Epithelial cell of esophagus (primary cell): ENCODE measurements at places on chromosomes 5 and 9.
A peak's percentile ranks its signal among the peaks of the same experiment; 100 is the strongest.

DNA sequence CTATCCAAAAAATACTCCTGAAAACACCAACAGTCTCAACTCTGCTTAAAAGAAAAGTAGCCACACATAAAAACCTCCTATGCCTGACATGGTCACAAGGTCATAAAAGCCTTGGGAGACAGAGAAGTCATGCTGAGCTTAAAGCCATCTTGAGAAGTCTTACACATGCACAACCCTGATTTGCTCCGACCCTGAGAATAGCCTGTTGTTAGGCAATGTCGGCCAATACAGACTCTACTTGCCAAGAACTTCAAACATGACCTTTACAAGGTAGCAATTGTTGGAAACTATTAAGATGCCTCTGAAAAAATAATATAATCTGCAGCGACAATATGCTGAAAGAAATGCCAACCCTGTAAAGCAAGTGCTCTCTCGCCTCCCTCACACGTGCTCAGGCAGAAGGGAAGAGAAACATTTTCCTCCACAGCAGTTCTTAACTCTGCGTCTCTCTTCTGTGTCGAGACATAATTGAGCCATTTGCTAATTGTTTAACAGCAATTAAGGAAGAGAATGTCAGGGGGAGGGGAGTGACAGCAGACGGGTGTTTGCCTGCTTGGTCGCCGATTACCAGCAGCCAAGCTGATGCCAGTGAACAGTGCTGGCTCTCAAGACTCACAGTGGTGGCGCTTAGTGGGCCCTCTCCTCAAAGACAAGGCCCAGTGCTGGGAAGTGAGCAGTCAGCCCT is 393.6 kb downstream of the SPOCK1 start:
- no peak for DNase-seq

DNA sequence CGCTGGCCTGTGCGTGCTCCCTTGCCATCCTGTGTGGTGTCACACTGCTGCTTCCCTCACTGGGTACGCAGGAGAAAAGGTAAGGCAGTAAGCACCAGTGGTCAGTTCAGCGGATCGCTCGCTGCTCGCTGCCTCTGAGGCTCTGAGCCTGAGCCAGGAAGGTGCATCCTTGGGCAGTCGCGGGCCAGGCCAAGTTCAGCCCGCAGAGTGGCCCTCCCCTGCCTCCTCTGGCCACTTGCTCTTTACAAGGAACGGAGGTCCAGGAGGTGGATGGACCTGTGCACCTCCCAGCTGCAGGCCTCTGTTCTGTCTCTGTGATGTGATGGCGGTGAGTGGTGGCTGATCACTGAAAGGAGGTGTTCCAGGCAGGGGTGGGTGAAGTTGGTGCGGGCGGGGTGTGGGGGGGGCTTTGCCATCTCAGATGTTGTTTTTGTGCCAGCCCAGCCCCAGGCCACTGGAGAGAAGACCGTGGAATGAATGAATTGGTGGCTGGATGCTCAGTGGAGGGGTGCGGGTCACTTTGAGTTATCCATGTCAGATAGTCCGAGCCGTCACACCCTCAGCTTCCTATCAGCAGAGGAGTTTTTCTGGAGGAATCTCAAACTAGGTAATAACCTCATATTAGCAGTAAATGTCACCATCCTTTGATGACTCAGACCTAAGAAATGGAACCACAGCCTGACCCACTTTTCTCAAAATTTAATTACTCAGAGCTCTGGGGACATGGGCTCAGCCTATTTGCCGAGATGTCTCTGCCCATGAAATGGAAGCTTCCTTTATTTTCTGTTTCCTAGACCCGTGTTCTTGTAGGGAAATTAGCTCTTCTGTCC is 7.3 kb downstream of the COL5A1 start:
- no peak for DNase-seq

- peak; percentile 39 for DNase-seq
These were observed 37.4 kb downstream of the CAMK4 start for GRCh38 chr5:111261610-111262009.

DNA sequence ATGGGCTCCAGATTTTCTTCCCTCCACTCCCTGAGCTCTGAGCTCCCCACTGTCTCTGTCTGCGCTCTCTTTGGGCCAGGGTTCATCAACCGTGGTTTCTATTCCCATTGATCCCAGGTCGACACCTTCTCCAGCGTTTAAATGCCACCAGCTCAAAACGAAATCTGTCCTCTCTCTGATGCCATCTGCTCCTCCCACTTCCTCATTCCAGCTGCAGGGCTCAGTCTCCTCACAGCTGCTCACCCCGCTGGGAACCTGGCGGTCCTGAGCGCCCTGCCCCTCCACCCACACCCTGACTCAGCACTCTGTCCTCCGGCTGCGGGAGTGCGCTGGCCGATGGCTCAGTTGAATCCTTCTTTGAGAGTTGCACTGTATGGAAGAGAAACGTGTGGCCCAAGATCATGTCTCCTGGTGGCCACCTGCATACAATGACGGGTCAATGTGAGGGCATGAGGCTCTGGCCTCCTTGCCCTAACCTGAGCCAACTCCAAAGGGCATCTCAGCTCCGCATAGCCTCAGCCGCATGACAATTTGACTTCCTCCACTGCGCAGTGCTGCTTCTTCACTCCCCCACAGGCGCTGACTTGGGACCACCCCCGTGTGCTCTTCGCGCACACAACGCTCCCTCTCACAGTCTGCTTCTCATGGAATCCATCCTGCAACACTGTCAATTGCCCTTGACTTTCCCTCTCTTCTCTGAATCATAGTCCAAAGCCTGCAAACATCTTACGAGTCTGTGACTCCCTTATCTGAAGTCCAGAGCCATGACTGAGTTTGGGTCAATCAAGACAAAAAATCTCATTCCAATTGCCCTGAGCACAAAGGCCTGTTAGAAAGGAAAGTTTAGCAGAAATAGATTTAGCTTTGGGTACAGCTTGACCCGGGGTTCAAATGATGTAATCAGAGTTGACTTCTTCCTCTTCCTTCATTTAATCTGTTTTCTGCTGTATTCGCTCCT is 82.4 kb downstream of the PTCH1 start:
- peak; percentile 13 for DNase-seq

- no peak for DNase-seq
These were observed 330.6 kb upstream of the MEF2C start for GRCh38 chr5:89213573-89213972.

- peak; percentile 90 for DNase-seq
These were observed 45.4 kb upstream of the LIFR start for GRCh38 chr5:38601863-38602298.

- DNase-seq: no peak
These were observed 65.2 kb downstream of the STARD4 start for GRCh38 chr5:111447099-111447498.

DNA sequence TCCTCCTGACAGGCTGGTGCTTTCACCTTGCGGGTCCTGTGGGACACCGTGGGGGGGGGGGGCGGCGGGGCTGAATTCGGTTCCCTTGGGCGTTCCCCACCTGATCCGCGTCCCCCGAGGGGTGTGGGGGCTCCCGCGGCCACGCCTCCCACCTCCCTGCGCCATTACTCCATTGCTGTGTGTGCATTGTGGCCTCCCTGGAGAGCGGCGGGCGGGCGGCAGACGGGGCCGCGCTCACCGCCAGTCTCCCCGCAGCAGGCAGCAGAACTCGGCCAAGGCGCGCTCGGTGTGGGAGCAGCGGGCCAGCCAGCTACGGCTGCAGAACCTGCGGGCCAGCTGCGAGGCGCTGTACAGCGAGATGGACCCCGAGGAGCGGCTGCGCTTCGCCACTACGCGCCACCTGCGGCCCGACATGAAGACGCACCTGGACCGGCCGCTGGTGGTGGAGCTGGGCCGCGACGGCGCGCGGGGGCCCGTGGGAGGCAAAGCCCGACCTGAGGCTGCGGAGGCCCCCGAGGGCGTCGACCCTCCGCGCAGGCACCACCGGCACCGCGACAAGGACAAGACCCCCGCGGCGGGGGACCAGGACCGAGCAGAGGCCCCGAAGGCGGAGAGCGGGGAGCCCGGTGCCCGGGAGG is 145.3 kb downstream of the CACNA1B start:
- DNase-seq: no peak

GRCh38 chr5:41722359-41722950 is 147.8 kb downstream of the OXCT1 start:
- DNase-seq: no peak

DNA sequence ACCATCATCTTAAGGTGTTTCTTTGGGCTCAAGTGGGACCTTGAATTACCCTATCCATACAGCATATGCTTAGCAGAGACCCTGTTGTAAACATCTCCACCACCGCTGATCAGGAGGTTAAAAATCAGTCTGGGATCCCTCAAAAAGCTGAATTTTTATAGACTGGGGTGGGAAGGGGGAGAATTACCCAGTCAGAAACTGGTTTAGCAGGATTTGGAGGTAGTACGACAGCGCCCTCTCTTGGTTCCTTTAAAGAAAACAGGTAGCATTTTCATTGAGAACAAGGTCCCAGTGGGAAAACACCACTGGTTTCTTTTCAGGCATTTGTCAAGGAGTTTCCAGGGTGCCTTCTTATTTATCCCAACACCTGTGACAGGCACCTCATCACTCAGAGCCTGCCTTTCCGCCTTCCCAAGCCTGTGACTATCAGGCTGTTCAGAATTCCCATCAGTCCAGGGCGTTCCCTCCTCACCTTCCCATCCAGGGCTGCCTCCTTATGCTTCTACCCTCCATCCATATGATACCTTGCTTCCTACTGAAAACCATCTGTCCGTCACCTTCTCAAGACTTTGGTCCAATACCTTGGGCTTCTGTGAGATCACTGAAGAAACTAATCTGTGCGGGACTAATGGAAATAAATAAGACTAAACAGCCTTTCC is 203.8 kb upstream of the RAI14 start:
- DNase-seq: peak; percentile 63

GRCh38 chr9:137402746-137403145 is 20.2 kb downstream of the EXD3 start:
- no peak for DNase-seq

DNA sequence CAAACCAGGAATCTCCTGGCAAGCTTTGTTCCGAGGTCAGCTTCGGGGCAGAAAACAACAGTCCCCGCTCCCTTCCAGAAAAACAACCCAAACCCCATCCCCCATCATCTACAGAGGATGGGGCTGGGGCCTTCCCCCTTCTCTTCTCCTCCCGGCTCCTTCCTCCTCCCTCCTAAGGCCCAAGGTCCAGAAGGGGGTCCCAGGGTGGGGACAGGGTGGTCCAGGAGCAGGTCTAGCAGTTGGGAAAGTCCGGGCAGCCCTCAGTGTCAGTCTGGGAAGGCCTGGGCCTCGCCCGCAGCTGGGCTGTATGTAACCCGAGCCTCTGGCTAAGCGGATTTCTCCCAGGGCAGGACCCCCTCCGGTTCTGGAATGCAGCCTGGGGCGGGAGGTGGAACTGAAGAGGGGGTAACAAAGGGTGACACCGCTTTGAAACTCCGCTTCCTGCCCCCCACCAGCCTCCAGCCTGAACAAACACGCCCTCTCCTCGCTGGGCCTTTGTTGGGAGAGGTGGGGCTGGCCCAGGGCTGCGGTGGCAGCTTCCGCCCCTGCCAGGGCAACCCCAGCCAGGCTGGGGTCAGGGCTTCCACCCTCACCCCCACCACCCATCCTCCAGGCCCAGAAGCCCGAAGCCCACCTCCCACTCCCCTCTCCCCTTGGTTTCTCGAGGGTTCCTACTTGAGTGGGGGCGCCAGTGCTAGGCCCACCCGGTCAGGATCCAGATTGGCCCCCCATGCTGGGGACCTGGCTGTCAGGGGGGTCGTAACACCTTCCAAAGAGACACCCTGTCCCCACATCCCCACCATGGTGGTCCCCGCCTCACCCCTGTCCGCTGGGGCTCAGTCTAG is 63.5 kb downstream of the C9orf50 start:
- no peak for DNase-seq

GRCh38 chr5:87741881-87742280 is 329.2 kb upstream of the CCNH start:
- DNase-seq: no peak

GRCh38 chr5:84374568-84374967 is 10.1 kb downstream of the EDIL3 start:
- DNase-seq: no peak

- no peak for DNase-seq
These were observed 603.7 kb downstream of the BNC2 start for GRCh38 chr9:16266648-16267276.

- peak; percentile 85 for DNase-seq
These were observed 460 bp downstream of the DMRTA1 start for GRCh38 chr9:22446950-22447617.

DNA sequence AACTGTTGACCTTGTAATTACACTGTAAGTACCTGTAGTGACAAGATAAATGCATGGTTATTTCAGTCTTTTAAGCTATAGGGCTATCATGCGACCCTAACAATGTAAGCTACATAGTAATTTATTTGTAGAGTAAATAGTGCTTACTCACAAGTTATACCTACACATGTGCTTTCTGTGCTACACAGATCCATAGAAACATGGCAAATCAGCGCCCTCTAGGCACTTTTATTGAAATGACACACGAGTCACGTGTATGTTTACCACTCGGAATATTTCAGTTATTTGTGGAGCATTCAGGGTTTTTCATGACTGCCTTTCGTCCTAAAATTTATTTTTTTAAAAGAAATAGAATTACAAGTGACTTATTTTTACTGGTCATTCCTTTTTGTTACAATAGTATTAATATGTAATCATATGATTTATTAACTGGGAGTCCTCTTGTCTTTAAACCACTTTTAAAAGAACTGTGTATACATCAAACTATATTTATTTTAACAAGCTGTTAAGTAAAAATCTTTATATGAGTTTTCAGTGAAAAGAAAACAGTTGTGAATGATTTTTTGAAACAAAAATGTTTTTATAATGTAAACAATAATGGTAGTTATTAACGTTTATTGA is 1242.3 kb upstream of the WWC1 start:
- peak; percentile 65 for DNase-seq

GRCh38 chr9:96551403-96551802 is 68.2 kb downstream of the CDC14B start:
- no peak for DNase-seq

DNA sequence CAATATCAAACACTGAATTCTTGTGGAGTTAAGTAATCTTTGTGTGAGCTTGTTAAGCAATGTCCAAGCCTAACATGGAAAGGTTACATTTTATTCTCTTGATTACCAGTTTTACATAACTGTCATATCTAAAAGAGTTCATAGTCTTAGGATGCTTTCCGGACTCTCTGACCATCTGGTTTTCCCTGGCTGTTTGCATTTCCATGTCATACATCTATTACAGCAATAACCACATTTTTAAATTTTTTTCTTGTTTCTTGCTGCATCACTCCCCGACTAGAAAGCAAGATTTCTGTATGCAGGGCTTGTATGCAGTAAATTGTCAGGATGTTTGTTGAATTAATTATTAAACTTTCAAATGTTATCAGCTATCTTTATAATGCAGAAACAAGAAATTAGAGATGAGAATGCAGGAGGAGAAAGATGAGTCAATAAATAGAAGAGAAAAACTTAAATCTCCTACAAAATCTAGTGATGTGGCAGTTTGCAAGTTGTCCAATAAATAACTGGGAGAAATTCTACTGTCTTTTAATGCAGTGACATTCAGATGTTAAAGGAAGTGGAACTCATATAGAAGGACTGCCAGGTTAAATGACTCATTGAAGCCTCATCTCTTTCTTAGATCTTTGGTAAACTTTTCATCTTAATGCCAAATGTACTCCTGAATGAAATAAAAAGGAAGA is 179.6 kb upstream of the SGCD start:
- no peak for DNase-seq

DNA sequence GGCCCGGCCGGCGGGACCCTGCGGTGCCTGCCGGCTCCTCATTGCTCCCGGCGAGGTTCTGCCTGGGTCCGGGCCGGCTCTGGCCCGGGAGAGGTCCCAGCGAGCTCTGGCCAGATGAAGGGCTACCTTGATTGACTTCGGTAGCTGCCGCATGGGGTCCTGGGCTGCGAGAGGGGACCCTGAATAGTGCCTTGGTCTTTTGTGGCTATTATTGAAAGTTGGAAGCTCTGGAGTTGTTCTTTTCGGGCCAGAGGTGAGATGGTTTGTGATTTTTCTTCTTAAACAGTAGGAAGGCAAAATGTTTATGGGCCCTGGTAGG is 635 bp downstream of the NAA35 start:
- DNase-seq: no peak

- DNase-seq: no peak
These were observed 12.4 kb upstream of the MEIKIN start for GRCh38 chr5:131957721-131958441.
